ENCODE measurements at places on chromosomes 1 and 21. TPM values are rescaled to one million over a fixed set of nuclear protein-coding genes. Genes with fewer than 3 reads are reported as not detected.
A peak's percentile ranks its signal among the peaks of the same experiment; 100 is the strongest.

Gene CELA3A
- not detected for total RNA-seq

Gene TNNI3K
- not detected for total RNA-seq

Gene PRKCZ
- 2.5 TPM for total RNA-seq

Gene ELF3
- total RNA-seq = 0.14 TPM

DNA sequence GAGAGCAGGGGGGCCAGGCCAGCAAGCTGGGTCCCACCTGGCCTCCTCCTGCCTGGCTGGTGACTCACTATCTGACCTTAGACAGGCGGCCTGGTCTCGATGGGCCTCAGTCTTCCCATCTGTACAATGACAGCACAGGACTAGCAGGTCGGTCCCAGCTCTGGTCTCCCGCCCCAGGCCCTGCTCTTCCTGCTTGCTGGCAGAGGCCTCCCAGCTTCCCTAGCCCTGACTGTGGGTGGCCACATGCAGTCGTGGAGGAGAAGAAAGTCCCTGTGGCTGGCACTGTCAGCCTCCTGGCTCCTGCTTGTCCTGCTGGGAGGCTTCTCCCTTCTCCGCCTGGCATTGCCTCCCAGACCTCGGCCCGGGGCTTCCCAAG lies 817 bp downstream of the EXTL1 start:
- no peak for DNase-seq

- DNase-seq = no peak
Measured at GRCh38 chr1:24190983-24191461, 3.9 kb upstream of the IFNLR1 start.

GRCh38 chr1:59967141-59967697 lies 40.6 kb upstream of the CYP2J2 start:
- no peak for DNase-seq

- no peak for DNase-seq
Measured at GRCh38 chr1:36782785-36783184, 251.5 kb downstream of the GRIK3 start.

DNA sequence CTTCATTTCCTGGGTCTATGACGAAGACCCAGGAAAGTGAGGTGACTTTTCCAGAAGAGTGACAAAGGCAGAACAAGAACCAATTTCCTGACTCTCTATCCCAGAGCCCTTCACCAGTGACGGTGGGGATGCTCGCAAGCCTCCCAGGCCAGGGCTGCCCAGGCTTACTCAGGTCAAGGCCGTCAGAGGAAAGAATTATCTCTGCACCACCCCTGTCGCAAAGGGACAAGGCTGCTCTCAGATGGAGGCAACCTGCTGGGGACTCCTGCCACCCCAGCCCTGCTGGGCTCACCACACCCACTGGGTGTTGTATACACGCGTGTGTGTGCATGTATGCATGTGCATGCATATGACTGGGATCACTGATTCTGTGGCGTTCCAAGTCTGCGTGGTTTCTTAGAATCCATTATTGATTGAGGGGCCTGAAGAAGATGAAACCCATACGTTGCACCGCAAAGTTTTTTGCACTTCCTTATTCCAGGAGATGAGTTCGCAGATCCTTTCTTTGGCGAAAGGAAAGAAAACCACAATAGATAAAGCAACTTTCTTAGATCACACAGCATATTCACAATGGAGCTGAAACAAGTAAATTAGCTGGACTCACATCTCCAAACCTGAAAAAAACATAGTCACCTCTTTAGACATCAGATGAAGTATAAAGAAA lies 255.8 kb downstream of the RHOU start:
- DNase-seq = no peak

- no peak for DNase-seq
Measured at GRCh38 chr1:245086389-245086969, 68.3 kb upstream of the KIF26B start.

DNA sequence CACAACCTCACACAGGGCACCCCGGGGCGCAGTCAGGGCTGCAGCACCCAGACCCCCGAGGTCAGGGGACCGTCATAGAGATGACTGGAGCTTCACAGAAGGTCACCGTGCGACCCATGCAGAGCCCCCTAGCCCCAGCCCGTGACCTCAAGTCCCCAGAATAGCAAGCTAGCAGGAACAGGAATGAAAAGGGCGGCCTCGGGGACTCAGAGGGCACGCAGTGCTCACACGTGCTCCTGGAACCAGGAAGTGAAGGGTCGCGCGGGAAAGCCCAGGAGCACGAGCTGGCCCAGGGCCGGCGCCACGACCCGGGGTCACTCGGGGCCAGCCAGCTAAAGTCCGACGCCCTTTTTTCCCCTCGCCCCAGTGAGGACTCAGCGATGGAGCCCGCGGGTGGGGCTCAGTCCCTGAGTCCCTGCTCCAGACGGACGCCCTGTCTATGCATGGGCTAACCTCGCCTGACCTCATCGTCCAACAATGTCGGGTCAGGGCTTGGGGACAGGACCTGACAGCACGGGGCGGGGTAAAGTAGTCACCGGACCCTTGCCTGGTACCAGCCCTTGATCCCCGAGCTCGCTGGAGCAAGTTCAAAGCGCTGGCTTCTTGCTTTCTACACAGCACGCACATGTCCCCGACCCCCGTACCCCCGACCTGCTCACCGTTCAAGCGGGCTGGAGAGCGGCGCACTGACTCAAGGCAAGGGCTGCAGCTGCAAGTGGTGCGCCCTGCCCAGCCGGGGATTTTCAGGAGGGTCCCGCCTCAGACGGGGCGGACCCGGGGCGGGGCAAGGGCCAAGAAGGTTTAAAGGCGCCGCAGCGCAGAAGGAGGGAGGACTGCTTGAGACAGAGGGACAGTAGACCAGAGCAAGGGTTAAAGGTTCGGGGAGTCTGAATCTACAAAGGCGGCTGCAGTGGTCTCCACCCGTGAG lies at the start of gene TAGLN2:
TAGLN2 (minus strand) TSS at position 717 of the 928 bp plus-strand sequence. CDS start 4,998 bp downstream, outside the sequence.
- DNase-seq = peak; percentile 98

GRCh38 chr1:59947047-59947938 lies 20.7 kb upstream of the CYP2J2 start:
- peak; percentile 83 for DNase-seq

DNA sequence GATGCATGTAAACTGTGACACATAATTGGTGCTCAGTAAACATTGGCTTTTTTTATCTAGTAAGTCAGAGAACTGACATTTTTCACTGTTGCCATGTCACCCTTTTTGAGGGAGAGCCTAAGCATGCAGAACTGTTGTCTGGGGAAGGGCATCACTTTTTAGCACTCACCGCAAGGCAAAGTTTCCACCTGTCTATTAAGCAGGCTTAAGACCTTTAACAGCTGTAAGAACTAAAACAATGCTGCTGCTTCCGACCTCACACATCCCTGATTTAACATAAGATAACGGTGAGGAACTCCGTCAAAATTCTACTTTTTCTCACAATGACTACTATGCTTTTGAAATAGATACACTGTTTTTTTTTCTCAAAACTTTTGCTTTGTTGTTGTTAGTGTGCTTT lies 554.8 kb downstream of the NUF2 start:
- no peak for DNase-seq

DNA sequence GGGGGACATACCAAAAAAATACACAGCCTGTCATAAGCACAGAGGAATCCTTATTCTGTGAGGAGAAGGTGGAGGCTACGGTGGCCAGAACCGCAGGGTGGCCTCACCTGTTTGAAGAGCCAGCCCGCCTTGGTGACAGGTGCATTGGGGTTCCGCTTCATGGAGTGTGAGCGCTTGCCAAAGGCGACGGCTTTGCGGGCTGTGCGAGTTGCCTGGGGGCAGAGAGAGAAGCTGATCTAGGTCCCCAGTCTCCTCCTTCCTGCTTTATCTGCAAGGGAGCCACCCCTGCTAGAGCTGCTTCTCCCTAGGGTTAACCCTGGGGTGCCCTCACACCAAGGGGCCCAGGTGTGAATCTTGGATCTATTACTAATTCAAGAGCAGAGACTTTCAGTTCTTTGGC lies 54.3 kb upstream of the GOLT1A start:
- DNase-seq = no peak

- DNase-seq = no peak
Measured at GRCh38 chr1:85571828-85572227, 8.7 kb upstream of the CCN1 start.

GRCh38 chr1:3543076-3544039 lies 68.0 kb downstream of the MEGF6 start:
- DNase-seq = no peak

GRCh38 chr1:167773516-167773915 lies 51.7 kb downstream of the MPZL1 start:
- no peak for DNase-seq

All from activated CD4-positive, alpha-beta T cell treated with anti-CD3 and anti-CD28 coated beads, Interleukin-2, amount 10 ng/mL, durations not matched to agents 24 days and 14 days (primary cell).